ENCODE measurements at places on chromosomes 12 and 14.

DNA sequence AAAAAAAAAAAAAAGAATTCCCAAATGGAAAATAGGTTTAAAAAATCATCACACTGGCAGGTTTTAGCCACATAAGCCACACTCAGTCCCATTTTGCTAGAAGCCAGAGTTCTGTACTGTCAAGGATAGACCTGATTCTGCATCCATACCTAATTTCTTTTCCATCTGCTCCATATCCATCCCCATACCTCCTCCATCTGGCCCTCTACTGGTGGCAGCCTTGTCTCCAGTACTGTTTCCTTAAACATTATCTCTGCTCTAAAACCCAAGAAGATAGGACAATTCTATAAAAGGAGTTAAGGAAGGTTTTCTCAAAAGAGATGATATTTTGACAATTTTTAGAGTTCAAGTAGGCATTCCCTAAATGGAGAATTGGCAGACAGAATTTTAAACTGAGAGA is 26.0 kb upstream of the RXYLT1 start:
- no peak for DNase-seq

DNA sequence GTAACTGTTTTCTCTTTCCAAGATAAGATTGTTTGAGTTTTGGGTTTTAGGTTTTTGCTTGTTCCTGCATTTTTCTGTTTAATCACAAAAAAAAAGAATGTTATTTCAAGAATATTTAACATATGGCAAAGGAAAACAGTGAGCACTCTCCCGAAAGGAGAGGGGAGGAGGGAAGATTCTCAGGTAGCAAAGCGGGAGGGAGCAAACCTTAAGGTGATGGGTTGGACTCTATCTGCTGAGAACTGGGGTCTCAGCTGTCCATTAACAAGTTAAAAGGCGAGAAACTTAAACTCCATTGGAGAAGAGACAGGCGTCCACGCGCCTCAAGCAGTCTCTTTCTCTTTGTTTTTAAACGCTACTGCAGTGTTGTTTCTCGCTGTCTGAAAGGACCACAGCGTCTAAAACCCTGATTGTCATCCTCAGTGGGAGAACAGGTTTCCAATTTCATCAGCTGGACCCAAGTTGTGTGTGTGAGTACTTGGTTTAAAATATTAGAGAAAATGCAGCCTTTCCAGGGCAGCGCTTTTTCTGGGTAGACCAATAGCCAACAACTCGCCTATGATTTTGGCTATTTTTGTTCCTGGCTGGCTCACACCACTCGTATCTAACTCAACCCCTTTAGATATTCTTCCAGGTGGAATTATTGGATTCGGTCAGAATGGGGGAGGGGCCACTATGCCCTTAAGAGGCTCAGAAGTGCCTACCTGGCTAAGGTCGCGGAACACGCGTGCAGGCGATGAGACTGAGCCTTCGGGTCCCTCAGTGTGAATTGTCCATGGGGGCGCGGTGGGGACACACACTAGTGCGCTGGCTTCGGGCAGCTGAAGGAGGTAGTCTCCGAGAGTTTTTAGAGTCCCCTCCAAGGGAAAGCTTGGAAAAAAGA is 8.2 kb downstream of the SIX1 start:
- DNase-seq, result no peak

DNA sequence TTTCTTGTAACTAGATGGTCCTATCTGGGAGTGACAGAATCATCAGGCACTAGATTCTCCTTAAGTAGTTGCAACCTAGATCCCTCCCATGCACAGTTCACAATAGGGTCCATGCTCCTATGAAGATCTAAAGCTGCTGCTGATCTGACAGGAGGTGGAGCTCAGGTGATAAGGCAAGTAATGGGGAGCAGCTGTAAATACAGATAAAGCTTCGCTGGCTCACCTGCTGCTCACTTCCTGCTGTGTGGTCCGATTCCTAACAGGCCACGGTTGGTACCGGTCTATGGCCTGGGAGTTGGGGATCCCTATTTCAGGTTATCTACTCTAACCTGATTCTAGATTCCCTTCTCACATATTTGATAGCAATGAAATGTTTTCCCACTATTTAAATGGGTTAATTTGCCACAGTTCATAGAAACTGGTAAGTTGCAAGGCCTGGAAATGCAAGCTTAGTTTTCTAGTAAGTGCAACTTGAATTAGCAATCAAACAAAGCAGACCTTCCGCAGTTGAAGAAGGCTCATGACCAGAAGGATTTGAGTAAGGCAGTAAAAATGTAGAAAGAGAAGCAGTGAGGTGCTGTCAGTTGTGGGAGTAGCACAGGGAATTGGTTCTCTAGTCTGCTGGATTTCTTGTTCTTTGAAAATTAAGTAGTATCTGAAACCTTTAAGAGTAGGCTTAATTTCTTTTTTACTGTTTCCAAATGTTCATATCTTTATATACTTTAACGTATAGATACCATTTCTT is 332.3 kb downstream of the EGLN3 start:
- DNase-seq, result peak; percentile 80

DNA sequence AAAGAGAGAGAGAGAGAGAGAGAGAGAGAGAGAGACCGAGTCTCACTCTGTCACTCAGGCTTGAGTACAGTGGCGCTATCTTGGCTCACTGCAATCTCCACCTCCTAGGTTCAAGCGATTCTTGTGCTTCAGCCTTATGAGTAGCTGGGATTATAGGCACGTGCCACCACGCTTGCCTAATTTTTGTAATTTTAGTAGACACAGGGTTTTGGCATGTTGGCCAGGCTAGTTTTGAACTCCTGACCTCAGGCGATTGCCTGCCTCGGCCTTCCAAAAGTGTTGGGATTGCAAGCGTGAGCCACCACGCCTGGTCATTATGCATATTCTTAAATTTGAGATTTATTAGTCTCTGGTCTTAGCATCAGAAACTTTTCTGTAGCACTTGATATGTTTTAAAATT is 317.9 kb upstream of the ATP2B1 start:
- no peak for DNase-seq

DNA sequence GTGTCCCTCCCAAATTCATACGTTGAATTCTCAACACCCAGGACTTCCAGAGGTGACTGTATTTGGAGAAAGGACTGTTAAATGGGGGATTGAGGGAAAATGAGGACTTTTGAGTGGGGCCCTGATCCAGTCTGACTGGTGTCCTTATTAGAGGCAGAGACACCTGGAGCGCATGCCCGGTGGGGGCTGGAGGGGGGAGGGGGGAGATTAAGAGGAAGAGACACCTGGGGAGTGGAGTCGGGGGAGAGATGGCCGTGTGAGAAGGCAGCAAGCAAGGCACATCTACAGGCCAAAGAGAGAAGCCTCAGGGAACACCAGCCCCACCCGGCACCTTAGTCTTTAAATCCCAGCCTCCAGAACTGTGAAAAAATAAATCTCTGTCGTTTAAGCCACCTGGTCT is 209.7 kb downstream of the SLC41A2 start:
- no peak for DNase-seq

- DNase-seq, result no peak
Measured at GRCh38 chr12:4518106-4518728, 20.5 kb upstream of the RAD51AP1 start.

GRCh38 chr12:40464121-40464520 is 228.1 kb upstream of the CNTN1 start:
- DNase-seq, result no peak

- no peak for DNase-seq
Measured at GRCh38 chr12:92729773-92730305, 27.1 kb downstream of the PLEKHG7 start.

GRCh38 chr14:24235804-24236688 is 3.3 kb downstream of the GMPR2 start:
- DNase-seq, result no peak
